ENCODE measurements at places on chromosomes 5 and 9.

DNA sequence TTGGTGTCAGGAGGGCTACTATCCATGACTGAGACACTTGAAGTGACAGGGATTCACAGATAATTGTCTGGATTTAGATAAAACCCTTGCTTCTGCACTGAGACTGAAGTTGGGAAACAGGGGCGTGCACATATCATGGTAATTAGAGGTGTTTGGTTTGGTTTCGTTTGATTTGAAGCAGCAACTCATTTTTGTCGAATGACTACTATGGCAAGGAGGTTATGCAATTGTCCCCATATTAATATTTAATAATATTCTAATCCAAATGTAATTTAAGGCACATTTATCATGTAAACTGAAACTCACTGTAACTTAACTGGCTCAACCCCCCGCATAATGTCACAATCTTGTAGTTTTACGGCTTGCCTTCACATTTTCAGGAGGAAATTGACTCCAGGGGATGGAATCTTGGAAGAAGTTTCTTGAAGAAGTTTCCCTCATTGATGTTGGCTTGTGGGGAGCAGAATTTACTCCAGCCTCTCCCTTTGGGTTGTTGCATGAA is 12.5 kb downstream of the ZNF366 start:
- no peak for DNase-seq

DNA sequence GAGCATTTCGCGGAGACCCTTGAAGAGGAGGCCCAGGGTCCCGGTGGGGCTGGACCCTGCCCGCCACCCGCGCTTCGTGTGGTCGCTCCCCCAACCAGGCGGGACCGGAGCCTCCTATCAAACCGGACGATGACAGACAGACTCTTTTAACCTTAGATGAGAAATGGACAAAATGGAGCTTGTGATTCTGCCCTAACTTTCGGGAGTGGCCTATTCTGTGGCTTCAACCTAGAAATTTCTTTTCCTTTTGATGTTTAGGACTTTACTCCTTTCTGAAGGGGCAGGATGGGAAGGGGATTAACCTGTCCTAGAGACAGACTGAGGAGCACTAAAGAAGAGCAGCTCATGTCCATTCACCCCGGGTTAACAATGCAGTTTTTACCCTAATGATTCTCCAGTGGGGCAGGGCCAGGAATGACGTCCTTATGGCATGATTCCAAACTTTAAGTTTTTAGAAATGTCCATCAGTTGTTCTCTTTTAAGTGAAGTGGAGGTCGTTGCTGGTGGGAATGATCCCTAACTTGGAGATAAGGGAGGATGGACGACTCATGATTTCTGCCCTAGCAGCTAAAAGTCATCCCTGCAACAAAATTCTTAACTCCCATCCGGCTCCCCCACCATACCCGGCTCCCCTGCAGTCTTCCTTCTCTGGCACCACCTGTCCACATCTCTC is 1.0 kb downstream of the NIPSNAP3A start:
- DNase-seq, result no peak

DNA sequence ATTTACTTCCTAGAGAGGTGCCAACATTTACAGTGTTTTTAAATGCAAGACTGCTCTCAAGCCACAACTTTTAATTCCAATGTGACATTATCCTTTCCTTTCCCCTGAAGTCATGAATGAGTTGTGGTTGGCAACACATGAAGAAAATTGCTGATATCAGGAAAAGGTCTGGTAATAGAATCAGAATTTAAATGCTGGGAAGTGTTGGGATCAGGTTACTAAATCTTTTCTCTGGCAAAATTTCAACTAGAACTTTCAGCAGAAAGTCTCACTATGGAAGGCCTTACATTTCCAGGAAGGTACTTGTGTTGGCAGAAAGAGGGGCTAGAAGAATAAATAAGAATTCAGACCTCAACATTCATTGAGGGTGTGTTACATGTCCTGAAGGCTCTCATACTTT is 10.6 kb upstream of the SLC44A1 start:
- DNase-seq, result no peak

- DNase-seq, result no peak
Observed at GRCh38 chr5:108801776-108802175, 54.1 kb downstream of the FER start.
